ENCODE measurements at places on chromosomes 1 and 21.

DNA sequence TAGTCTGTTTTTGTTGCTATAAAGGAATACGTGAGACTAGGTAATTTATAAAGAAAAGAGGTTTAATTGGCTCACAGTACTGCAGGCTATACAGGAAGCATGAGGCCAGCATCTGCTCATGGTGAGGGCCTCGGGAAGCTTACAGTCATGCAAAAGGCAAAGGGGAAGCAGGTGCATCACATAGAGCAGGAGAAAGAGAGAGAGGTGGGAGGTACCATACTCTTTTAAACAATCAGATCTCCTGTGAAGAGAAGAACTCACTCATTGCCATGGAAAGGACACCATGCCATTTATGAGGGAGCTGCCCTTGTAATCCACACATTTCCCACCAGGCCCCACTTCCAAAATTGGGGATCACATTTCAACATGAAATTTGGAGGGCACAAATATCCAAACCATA is 12.7 kb downstream of the PPP1R12B start:
- ATAC-seq: no peak

DNA sequence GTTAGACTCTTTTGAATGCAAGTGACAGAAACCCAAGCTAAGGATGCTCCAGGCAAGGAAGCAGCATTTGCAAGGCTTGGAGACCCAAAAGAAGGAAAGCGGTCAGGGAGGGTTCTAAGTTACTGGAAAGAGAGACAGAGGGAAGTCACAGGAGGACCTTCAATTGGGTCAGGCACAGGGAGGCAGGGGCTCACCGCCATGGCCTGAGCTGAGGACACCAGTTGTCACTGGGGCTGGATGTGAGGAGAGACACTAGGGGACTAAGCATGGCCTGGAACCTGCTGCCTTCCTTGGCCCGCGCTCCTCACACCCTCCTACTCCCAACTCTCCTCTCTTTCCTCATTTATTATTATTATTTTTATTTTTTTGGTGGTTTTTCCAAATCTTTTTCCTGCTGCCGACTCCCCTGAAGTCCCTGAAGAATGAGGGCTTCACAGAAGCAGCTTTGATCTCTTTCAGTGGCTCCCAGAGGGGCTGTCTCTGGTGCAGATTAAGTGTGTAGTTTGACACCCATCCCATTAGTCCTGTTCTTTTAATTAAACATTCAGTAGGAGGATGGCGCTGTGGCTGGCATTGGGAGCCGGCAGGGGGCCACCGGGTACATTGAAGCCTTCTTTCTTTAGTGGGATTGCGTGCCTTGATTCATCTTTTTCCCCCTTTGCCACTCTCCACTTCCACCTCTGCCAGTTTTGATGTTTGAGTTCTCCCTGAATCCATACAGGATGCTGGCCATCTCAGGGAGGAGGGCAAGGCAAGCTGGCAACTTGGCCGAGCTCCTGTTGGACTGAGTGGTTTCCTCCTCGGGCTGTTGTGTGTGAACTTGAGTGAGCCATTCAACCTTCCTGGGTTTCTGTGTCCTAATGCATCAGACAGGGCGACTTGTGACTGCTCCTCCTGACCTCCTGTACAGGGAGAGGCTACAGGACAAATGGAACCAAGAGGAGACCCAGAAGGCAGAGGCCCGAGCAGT is 59.3 kb downstream of the MDM4 start:
- no peak for ATAC-seq

GRCh38 chr1:28811766-28812668 is at the start of gene OPRD1:
Gene OPRD1 (plus strand): TSS chr1:28812170. CDS start chr1:28812384, 214 bp downstream.
- ATAC-seq: no peak

- no peak for ATAC-seq
Measured at GRCh38 chr1:156933136-156933535, 12.7 kb downstream of the LRRC71 start.

GRCh38 chr1:53524428-53525375 is 65.5 kb downstream of the DMRTB1 start:
- no peak for ATAC-seq

- no peak for ATAC-seq
Measured at GRCh38 chr1:86573763-86574484, 27.0 kb downstream of the CLCA4 start.

DNA sequence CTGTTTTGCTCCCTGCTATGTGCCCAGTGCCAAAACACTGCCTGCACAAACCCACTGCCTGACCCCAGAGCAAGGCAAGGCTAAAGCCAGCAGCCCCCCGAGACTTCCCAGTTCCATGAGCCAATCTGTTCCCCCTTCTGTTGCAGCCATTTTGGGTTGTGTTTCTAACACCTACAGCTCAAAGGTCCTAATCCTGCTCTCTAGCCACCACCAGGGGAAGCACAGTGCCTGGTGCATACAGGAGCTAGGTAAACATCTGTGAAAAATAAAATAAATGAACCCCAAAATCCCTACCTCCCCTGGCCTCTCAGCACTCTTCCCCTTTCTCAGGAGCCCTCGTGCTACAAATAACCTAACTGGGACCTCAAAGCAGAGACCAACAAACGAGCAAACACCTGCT is 190.2 kb downstream of the MATN1 start:
- ATAC-seq: no peak

GRCh38 chr1:89261926-89262515 is 10.6 kb downstream of the GBP5 start:
- ATAC-seq: peak; percentile 81

DNA sequence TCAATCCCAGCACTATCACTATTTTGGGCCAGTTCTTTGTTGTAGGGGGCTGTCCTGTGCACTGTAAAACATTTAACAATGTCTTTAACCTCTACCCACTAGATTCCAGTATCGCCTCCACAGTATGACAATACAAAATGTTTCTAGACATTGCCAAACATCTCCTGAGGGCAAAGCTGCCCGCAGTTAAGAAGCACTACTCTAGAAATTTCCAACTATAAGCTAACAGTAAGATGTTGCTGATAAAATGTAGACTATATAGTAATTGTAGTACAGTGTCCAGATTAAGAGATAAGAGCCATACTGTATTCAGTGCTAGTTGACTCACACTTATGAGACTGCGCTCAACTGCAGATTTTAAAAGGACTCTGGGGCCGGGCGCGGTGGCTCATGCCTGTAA is 5.0 kb downstream of the MTF1 start:
- no peak for ATAC-seq

- ATAC-seq: no peak
Measured at GRCh38 chr1:224781800-224782199, 147.7 kb upstream of the DNAH14 start.

- no peak for ATAC-seq
Measured at GRCh38 chr1:64699327-64699726, 45.5 kb upstream of the RAVER2 start.

GRCh38 chr21:41821756-41822431 is 55.0 kb upstream of the RIPK4 start:
- ATAC-seq: no peak

GRCh38 chr21:17709266-17709611 is 96.5 kb upstream of the BTG3 start:
- ATAC-seq: no peak

GRCh38 chr1:82062206-82062605 is 261.5 kb downstream of the ADGRL2 start:
- ATAC-seq: no peak

DNA sequence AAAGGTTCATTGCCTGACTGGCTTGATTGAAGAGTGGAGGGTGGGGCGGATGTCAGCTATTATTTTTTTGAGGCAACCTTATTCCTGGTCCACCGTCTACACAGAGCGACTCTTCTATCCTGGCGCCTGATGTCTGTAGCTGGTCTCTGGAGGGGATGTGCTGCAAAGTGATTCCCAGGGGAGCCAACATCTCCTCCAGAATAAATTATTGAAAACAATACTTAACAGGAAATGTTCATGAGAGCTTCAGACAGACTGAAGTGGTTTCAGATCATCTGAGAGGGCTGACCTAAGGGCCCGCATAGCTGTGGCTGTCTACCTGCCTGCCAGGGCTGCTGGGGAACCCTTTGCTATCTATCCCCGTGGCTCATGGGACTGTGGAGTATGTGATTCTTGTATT is 66.7 kb downstream of the TEX35 start:
- no peak for ATAC-seq

- peak; percentile 35 for ATAC-seq
Measured at GRCh38 chr1:207659545-207660153, 14.7 kb downstream of the CR1L start.

DNA sequence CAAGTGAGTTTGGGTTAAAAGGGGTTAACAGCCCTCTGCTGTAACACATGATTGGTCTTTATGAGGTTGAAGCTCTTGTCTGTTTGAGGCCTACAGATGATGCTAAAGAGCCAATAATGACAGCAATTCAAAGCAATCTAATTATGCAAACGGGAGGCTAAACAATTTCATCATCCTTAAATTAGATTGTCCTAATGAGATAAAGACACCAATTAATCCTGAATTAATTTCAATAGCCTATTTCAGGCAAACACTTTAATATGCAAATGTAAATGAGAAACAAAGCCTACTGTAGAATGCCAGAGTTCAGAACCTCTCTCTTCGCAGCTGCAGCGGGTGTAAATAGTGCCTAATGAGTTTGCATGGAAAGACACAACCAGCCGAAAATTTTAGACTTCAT is 504.7 kb upstream of the PBX1 start:
- no peak for ATAC-seq

GRCh38 chr1:25810341-25811299 is 9.1 kb upstream of the MTFR1L start:
- ATAC-seq: peak; percentile 84

- ATAC-seq: peak; percentile 42
Measured at GRCh38 chr1:81125672-81126071, 675.1 kb upstream of the ADGRL2 start.

GRCh38 chr1:67952071-67952470 is 98.4 kb downstream of the DIRAS3 start:
- ATAC-seq: no peak

- no peak for ATAC-seq
Measured at GRCh38 chr1:32877211-32878110, 6.7 kb upstream of the FNDC5 start.

GRCh38 chr1:185559684-185560331 is 174.4 kb upstream of the HMCN1 start:
- peak; percentile 88 for ATAC-seq

DNA sequence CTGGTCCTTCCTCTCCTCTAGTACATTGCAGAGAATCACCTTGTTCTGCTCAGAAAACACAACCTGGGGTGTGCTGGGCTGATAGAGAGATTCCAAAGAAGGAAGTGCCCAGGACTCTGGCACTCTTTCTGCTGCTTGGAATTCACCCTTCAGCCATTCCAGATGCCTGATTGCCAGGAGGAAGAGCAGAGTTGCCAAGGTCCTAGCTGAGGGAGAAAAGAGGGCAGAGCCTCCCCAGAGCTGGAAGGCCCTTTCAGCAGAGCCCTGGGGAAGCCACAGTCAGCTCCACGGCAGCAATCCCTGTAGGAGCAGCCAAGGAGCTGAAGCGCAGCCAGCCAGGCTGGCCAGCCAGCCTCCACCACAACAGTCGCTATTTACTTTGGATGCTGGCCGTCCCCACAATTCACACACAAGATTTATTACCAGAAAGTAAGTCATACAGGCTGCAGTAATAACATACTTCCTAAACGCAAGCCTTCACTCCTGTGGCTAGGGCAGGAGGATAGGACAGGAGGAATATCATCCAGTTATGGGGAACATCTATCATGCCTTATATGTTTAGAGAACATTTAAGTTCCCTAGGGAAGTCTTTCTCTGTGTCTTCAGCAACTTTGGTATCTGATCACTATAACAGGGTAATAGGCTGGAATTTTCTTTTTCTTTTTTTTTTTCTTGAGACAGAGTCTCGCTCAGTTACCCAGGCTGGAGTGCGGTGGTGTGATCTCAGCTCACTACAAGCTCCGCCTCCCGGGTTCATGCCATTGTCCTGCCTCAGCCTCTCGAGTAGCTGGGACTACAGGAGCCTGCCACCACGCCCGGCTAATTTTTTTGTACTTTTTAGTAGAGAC is 36.6 kb upstream of the SLC44A3 start:
- peak; percentile 95 for ATAC-seq

GRCh38 chr1:43454270-43455011 is 710 bp upstream of the HYI start:
- ATAC-seq: peak; percentile 53

DNA sequence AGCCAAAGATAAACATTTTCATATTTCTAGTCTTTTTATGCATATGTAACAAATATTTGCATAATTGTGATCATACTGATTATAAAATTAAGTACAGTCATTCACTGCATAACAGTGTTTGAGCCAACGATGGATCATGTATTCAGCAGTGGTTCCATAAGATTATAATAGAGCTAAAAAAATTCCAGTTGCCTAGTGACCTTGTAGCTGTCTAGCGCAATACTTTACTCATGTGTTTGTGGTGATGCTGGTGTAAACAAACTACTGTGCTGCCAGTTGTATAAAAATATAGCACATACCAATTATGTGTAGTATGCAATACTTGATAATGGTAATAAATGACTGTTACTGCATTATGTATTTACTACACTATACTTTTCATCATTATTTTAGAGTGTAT is 2.1 kb upstream of the S100A10 start:
- no peak for ATAC-seq

DNA sequence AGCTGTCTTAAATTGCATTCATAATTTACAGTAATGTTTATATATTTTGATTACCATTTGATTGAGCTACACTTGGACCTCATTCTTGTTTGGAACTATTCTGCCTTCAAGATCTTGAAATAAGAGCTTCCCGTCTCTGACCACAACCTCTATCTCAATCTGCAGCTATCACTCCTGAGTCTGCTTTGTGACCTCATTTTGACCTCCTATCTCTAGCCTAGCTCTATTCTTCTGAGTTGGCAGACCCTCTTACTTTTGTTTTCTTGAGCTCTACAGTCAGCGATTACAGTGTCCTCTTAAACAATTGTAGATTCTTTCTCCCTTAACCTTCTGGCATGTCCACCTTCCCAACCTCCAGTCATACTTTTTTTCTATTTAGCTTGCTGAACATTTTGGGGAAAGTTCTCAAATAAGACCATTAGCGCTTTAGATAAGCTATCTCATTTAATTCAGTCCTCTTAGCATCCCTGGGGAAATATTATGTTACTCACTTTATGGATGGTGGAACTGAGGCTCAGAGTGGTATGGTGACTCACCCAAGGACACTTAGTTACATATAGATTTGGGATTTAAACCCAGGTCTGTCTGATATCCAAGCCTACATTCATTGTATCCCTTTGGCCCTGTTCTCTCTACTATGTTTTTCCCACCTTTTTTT is 19.1 kb downstream of the RPAP2 start:
- ATAC-seq: no peak

DNA sequence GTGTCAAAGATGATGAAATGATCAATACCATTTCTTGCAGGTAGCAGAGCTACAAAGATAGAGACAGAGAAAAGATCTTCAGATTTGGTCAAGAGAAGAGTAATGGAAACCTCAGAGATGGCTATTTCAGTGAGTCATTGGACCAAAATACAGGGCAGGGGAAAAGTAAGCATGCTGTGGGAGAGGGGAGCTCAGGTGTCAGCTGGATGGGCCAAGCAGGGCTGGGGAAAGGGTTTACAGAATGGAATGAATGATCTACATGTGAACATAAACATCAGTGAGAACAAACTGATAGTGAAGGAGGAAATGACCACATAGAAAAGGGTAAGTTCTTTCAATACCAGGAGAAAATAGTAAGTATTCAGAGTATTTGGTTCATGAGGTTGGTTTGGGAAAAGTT is 61.4 kb upstream of the CNN3 start:
- ATAC-seq: no peak

- peak; percentile 31 for ATAC-seq
Measured at GRCh38 chr1:36096500-36097432, 8.1 kb downstream of the ADPRS start.

Measured in SK-N-SH treated with all-trans-retinoic acid at 6 μM for 48 hours (cell line).